CD4-positive, alpha-beta T cell treated with Interleukin-21 for 1 hour (primary cell): ENCODE measurements at places on chromosomes 11 and 22.

DNA sequence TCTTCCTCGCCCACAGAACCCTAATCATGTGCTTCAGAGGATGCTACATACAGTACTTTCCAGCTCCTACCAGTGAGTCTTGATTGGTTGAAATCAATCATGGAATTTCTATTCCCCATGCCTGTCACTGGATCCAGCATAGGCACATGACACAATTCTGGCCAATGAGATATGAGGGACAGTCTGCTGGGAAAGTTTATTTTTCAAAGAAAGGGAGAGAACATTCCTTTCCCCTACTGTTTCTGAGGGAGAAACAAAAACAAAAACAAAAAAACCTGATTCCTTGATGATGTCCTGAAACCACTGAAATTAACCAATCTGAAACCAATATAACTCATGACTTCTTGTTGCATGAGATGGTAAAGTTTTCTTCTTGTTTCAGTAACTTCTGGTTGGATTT is 3.3 kb upstream of the RCN1 start:
- no peak for DNase-seq

- no peak for DNase-seq
Observed at GRCh38 chr11:123493349-123494063, 63.4 kb downstream of the GRAMD1B start.

GRCh38 chr11:97430877-97431276 is 1041.1 kb downstream of the JRKL start:
- DNase-seq = no peak

- DNase-seq = no peak
Observed at GRCh38 chr11:12604557-12605153, 69.6 kb upstream of the TEAD1 start.

DNA sequence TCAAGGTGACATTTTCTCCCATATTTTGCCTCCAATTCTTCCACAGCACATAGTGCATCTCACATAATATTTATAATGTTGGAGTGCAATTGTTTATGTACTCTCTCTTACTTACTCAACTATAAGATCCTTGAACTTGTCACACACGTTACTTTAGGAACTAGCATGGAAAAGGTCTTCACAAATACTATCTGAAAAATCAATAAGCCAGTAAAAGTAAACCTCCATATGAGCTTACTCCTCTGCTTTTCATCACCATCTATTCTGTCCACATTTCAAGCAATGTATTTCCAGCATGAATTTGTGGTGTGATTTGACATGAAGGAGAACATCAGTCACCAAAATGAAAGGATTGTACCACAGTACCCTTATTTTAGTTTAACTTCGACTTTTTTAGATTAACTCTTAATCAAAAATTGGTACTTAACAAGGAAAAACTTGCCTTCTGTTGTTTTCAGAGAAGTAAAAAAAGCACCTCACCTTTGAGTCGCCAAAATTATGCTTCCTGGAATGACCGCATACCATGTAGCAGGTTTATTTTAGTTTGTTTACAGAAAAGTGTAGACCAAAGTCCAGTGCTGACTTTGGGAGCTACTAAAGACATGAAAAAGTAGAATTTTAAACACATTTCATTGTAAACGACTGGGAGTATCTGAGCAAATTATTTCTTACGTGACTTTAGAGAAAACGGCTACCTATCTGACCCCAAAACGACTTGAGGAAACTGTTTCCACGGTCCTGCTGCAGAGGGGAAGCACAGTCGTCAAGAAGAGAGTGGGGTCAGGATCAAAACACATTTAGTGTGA is at the start of gene SLC22A9:
TSS of gene SLC22A9 (plus strand) at position 621 of the 806 bp plus-strand sequence. CDS start 272 bp downstream, outside the sequence.
- no peak for DNase-seq

GRCh38 chr22:30217698-30218560 is 28.6 kb downstream of the LIF start:
- no peak for DNase-seq

DNA sequence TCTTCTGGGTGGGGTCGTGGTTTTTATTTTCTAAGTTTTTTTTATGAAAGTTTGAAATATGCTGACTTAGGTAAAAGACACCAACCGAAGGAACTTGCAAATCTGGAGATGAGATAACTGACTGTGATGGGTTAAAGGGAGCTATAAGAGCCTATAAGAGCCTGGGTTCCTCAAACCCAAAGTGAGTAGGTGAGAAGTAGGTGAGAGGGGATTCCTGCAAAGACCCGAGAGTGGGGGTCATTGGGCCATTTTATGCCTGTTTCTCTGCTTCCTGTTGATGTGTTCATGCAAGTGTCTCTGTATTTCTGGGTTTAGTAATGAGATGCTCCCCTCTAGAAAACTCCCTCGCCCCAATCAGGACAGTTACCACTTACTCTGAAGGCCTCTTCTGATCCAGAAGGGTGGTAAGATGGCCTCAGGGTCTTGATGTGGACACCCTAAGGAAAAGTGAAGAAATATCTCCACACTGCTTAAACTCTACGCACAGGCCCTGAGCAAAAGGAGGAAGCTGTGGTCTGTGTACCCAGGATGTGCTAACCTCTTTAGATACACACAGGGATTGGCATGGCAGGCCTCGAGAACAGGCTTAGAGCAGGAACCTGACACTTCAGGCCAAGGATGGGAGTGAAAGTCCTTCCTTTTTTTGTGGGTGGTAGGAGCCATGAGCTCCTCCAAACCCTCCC is 1.8 kb downstream of the FLI1 start:
- peak; percentile 64 for DNase-seq

GRCh38 chr11:84645988-84646694 is 981.0 kb downstream of the DLG2 start:
- DNase-seq = no peak

GRCh38 chr11:122248939-122249338 is 132.9 kb upstream of the BLID start:
- DNase-seq = no peak

GRCh38 chr11:60905551-60906113 is 753 bp downstream of the PRPF19 start:
- peak; percentile 26 for DNase-seq

GRCh38 chr11:19332476-19332875 is 91.7 kb upstream of the E2F8 start:
- DNase-seq = no peak

DNA sequence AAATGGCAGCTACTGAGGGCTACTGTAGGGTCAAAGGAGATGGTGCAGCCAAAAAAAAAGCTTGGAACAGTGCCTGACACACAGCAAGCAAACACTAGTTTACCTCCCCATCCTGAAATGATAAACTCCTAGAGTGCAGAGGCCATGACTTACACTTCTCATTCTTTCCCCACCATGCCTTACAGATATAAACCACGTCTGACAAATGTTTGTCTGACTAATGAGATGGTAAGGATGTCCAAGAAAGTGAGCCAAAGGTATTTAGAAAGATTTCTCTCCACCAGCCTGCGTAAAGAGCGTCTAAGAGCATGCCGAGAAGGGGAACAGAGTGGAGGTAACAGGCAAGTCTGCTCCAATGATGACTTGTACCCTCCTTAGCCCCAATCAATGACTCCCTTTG is 99.0 kb downstream of the LARGE1 start:
- DNase-seq = no peak

DNA sequence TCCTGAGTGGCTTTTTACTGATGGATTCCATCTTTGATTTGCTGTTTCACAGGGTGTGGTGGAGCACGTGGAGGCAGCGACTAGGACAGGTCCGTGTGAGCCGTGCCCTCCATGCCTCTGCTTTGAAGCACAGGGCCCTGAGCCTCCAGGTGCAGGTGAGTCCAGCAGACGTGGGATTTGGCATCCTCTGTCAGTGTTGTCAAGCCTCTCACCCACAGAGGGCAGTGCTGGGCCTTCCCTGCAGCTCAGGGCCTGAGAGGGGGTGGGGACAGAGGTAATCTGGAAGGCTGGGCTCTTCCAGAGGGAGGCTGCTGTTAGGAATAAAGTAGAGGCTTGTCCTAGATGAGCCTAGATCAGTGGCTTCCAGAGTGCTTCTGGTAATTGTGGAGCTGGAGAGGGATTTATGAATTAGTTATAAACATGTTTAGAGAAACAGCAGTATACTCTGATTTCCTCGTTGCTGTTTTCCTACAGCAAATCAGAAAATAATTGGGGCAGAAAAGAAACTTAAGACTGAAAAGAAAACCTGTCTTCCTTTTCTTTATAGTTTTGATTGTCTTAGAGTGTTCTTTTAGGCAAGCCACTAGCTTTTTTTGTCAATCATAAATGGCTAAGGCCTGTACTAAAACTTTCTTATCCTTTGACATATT is 65.0 kb downstream of the SFI1 start:
- peak; percentile 43 for DNase-seq

GRCh38 chr22:32024796-32025195 is 18.3 kb upstream of the SLC5A1 start:
- DNase-seq = no peak

GRCh38 chr11:102447193-102447592 is 5.4 kb downstream of the TMEM123 start:
- DNase-seq = peak; percentile 68

- peak; percentile 52 for DNase-seq
Observed at GRCh38 chr22:43110927-43111623, 525 bp downstream of the BIK start.

GRCh38 chr22:48585916-48586798 is 1241.5 kb downstream of the BRD1 start:
- DNase-seq = no peak

DNA sequence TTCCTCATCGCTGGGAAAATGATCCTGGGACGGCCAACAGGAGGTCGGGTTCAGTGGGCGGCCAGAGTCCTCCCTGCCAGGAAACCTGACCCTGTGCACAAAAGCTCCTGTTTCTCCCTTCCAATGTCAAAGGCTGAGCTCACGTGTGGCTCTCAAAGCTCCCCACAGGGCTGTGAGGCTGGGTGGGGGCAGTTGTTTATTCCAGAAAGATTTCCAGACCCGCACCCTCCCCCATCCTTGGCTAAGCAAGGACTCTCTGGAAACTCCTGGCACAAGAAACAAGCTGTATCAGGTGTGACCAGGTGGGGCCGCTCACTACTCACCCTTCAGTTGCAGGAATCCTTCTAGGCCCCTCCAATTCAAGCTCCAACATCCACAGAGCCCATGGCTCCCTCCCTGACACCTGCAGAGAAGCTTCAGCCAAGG is 131.9 kb downstream of the SHANK2 start:
- DNase-seq = no peak

DNA sequence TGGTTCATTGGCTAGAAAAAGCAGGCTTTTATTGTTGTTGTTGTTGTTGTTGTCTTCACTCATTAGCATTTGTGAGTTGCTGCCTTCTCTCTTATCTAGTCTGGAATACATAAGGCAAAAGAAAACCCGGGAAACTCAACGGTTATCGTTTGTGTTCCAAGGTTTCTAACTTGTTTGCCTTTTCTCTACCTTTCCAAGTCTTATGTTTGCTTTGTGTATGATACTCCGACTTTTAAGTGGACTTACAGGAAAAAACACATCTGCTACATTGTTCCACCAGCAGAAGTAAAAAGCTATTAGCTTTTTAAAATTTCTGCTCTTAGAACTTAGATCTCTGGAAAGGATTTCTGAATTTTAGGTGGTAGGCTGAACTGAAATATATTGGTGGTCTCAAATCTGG is 27.0 kb upstream of the HIKESHI start:
- DNase-seq = no peak

GRCh38 chr11:15501566-15501965 is 386.8 kb downstream of the INSC start:
- DNase-seq = no peak

GRCh38 chr11:77322926-77323590 is 21.6 kb upstream of the GDPD4 start:
- no peak for DNase-seq

DNA sequence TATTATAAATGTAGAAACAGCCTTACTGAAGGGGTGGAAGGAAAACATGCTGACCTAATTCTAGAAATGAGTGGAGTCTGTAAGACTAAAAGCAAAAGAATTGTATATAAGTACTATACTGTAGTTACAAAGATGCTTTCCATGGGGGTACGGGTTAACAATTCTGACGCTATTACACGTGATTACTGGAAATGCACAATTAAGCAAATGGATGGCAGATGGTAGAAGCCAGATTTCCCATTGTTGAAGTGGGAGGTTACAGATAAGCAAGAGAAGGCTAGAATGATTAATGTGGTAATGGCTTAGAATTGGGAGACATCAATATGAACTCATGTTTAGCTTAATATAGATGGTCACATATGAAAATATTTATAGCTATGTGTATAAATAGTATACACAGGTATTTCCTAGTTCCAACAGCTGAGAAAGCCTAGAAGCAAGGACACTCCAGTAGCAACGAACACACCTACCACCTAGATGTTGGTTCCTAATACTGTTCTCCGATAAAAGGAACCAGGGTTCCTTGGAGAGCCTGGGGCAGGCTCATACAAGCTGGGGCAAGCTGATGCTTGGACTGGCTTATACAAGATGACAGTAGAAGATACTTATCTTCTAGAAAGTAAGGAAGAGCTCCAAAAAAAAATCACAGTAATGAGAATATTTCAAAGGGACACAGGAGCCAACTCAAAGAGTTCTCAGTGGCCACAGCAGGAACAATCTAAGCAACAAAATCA is 13.5 kb downstream of the SMC1B start:
- no peak for DNase-seq

DNA sequence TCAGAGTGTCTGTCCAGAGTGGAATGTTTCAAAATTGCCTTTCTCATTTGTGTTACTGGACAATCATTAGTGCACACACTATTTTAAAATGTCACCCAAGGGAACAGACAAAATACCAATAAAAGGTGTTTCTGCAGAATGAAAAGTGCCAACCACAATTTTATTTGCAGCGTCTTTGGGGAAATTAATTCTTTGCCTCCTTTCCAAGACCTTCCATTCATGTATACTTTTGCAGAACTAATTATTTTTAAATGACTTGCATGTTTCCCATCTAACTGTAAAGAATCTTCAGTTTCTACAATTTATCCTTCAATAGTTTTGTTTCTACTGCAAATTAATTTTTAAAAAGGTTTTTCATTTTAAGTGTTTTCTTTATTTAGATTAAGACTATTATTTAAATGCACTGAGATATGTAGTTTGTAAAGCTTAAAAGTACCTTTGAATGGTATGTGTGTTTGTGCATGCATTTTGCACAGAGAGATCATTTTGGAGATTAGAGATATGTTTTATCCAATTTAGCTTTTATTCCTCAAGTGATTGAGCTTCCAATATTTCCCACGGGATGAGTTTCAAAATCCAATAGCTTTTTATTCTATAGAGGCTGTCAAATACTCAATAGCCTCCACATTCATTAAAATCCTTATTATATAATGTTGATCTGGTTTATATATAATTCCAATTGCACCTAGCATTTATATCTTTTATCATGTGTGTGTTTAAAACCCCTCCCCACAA is 1235.7 kb downstream of the LRRC4C start:
- DNase-seq = no peak

GRCh38 chr11:117595440-117595839 is 201.6 kb downstream of the DSCAML1 start:
- DNase-seq = no peak

DNA sequence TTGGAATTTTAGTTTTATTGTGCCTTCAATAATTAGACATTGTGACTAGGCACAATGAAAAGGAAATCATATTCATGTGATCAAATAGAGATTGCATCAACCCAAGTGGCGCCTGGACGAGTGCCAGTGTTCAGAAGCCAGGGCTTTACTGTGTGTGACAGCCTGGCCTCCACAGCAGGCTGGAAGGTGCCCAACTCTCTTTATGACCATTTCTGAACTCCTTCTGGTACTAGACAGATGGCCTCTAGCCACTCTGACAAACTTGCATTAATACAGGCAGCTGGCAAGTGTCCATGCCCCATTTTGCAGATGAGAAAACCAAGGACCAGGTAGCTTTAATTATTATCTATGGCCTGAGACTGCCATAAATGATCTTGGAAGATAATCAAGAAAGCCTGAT is 8.3 kb upstream of the POU2AF1 start:
- no peak for DNase-seq

GRCh38 chr11:2484576-2485125 is 39.8 kb downstream of the KCNQ1 start:
- no peak for DNase-seq
